ENCODE measurements at places on chromosomes 6 and 20. TPM values are rescaled to one million over a fixed set of nuclear protein-coding genes. Genes with fewer than 3 reads are reported as not detected.

The FAXC gene
- total RNA-seq = under 0.01 TPM

The TRIM31 gene
- not detected for total RNA-seq

The SLC25A27 gene
- total RNA-seq = 32.6 TPM

The IDH3B gene
- total RNA-seq = 109 TPM

The TFAP2D gene
- total RNA-seq = not detected

The OR2J1 gene
- not detected for total RNA-seq

The ULBP3 gene
- total RNA-seq = 8.1 TPM

The BEND6 gene
- total RNA-seq = 0.98 TPM

The MROH8 gene
- total RNA-seq = 7.2 TPM

The MYCT1 gene
- 15.9 TPM for total RNA-seq

The DPM1 gene
- 40.6 TPM for total RNA-seq

The BPI gene
- not detected for total RNA-seq

The CBLN4 gene
- not detected for total RNA-seq

The HS3ST5 gene
- not detected for total RNA-seq

The RFX6 gene
- total RNA-seq = not detected

The TMEM74B gene
- total RNA-seq = 1.1 TPM

The SNAP25 gene
- total RNA-seq = 0.65 TPM

The BPIFB2 gene
- not detected for total RNA-seq

The IRAK1BP1 gene
- 2.3 TPM for total RNA-seq

The GRIK2 gene
- total RNA-seq = 0.19 TPM

The KCNK5 gene
- total RNA-seq = 1.1 TPM
